ENCODE measurements at places on chromosomes 13 and 19.

- no peak for DNase-seq
Observed at GRCh38 chr13:112734696-112735547, 45.1 kb downstream of the ATP11A start.

- DNase-seq, result peak; percentile 4
Observed at GRCh38 chr13:112072534-112073244, 5.7 kb downstream of the SOX1 start.

DNA sequence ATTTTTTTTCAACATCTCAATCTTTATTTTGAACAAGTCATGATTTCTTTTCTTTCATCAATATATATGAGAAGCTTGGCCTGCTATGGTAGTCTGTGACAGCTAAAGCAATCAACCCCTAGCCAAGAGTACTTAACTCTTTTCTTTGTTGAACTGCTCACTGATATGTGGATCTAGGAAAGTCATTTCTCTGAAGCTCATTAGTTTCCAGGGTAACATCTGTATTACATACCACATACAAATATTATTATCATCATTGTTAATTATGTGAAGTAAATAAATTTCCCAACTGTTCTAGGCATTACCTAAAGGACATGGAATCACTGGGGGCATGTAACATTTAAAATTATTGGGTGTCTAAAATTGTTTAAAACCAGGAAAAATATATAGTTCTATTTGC is 267.3 kb downstream of the DCT start:
- DNase-seq, result no peak

DNA sequence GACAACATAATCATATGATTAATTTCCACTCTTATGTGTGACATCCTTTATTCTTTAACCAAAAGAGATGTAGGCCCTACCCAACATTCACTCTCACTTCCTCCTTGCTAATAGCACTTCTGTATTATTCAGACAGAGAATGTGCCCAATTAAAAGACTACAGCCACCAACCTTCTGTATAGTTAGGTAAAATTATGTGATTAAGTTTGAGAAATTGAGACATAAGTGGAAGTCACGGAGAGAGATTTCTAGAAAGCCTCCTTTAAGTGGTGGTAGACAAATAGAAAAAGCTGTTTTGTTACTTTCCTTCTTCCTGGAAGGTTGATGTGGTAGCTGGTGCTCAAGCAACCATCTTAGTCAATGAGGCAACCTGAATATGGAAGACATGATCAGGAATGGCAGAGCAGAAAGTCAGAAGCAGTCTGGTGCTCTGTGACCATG is 14.8 kb downstream of the EPSTI1 start:
- DNase-seq, result no peak

- DNase-seq, result no peak
Observed at GRCh38 chr19:47805313-47805712, 962 bp upstream of the TPRX1 start.

DNA sequence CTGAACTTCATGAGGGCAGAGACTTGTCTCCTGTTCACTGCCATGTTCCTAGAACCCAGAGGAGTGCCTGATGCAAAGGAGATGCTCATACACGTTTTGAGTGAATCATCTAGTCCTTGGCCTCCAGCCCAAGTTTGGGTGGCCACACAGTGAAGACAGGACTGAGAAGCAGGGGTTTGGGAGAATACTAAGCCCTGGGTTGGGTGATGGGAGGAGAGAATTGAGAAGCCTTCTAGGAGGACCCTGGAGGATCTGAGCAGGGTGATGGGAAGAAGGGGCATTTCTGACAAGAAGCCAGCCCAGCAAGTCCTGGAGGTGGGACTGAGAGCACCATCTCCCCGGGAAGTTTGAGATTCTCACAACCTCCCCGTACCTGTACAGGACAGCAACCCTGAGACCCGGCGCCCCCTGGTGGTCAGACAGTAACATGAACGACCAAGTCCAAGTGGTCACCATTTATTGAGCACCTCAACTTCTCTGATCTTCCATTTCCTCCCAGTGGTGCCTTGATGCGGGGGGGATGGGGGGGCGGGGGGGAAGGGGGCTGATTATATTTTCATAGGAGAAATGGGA is 11.0 kb downstream of the CTU1 start:
- DNase-seq, result peak; percentile 61

Data from G401 (cell line).